ENCODE measurements at places on chromosomes 2 and 18.

DNA sequence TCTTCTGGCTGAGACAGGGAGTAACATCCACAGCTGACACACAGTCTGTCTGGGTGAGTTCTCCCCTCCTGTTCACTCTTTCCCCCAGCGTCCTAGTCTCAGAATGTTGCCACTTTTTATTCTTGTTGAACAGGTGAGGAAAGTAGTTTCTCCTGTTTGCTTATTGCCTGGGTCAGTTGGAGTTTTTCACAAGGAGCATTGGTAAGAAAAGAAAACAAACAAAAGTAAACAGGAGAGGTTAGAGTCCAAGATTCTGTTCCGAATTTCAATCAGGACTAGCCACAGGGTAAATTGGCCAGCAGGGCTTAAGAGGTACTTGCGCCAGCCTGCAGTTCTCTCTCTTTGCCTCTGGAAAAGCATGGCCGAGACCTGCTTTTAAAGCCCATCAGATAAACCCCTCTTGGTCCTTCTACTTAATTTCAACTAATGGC, 255.0 kb upstream of the EPAS1 start:
- no peak for DNase-seq

DNA sequence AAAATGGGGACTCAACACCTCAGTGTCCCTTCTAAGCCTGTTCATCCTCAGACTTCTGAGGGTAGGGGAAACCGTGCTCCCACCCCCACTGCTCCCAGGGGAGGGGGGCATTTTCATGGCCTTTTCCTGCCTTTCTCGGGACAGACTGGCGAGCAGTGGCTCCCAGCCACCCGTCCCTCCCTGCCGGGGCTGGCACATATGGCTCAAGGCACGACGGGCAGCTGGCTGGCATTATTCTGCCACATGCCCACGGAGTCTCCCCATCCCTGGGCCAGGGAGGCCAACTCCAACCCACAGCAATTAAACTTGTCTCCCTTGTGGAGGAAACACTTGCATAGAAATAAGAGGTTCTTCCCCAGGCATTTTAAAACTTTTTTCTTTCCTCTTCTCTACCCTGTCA, 148.5 kb upstream of the CBLN2 start:
- no peak for DNase-seq

GRCh38 chr2:68637047-68637446, 6.3 kb upstream of the PROKR1 start:
- DNase-seq: no peak

GRCh38 chr2:108565778-108566375, 31.6 kb downstream of the LIMS1 start:
- DNase-seq: no peak

DNA sequence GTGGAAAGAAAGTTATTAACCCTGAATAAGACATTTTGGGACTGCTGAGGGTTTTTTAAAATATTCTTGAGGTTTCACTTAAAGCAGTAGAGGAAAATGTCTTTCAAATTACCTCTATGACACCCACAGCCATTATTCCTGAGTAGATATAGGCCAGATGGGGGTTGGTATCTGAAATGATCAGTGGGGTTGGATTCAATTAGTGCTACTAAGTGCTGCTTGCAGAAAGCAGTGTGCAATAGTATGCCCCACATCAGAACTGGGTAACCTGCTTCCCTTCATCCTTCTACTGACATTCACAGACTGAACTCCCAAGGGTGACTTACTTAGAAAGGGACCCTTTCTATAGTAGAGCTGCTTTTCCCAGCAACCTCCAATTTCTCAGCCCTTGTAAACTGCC, 7.3 kb upstream of the ETAA1 start:
- no peak for DNase-seq

DNA sequence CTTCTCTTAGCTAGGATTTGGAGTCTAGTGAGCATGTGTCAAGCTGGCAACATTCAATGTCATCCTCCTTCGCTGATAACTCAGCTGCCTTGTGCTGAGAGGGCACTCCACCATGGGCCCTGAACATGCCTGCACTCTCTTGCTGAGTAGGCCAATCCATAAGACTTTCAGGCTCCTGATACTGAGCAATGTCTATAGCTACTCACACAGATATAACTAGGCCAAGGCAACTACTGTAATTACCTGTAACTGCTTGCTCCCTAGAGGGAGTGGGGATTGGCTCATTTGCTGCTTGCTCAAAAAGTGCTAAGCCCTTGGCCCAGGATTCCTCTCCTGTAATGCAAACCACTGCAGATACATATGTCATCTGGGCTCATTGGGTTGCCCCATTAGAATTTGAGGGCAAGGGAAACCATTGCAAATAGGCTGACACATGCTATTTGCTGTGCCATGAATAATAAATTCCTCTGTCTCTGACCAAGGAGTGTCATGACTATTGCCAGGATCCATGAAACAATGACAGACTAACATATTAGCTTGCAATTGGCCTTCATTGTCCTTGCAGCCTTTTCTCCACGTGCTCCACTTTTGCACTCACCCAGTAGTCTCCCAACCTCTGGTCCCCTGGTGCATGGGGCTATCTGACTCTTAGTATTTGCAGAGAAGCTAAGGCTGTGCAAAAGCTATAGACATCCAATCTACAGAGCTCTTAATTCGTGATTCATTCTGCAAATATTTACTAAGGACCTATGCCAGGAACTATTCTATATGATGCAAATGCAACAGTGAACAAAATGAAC, 36.9 kb upstream of the BMPR2 start:
- DNase-seq: no peak

DNA sequence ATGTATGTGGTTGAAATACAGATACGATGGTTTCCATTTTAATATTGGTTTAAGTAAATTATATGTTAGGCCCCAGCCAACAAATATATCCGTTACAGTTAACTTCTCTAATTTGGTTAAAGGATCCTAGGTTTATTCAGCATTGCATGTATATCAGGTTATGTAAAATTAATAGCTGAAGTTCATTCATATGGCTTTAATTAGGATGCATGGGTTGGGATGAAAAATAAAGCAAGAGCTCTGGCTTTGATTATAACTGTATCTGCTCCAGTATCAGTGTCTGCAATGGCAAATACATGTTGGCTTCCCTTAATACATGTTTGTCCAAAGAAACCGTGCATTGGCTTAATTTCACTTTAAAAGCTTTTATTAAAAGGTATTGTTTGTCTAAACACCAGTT, 435.7 kb upstream of the SETBP1 start:
- no peak for DNase-seq

- DNase-seq: no peak
Observed at GRCh38 chr2:34105006-34105767, 506.1 kb upstream of the FAM98A start.

GRCh38 chr18:51399491-51400122, 202.1 kb upstream of the MEX3C start:
- DNase-seq: no peak

GRCh38 chr2:156486147-156486546, 50.0 kb downstream of the GPD2 start:
- DNase-seq: no peak
